ENCODE measurements at places on chromosomes 6 and 20.

GRCh38 chr6:112595841-112596240 lies 248.7 kb downstream of the RFPL4B start:
- no peak for DNase-seq

GRCh38 chr6:3750317-3751076 lies 1.0 kb downstream of the PXDC1 start:
- peak; percentile 18 for DNase-seq

GRCh38 chr6:71347119-71347518 lies 58.5 kb downstream of the OGFRL1 start:
- no peak for DNase-seq

DNA sequence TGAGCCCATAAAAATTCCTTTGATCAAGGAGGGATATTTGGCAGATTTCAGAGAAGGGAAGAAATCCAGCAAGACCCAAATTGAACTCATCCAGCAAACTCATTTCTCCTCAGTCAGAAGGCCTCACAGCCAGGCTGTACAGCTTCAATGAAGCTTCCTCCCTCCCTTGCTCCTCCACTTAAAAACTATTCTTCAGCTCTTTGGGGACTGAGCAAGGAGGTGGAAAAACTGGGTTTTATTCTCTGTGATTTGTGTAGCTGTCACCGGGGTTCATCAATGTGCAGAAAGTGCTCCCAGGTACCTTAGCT lies 158.7 kb upstream of the ZNF184 start:
- no peak for DNase-seq

DNA sequence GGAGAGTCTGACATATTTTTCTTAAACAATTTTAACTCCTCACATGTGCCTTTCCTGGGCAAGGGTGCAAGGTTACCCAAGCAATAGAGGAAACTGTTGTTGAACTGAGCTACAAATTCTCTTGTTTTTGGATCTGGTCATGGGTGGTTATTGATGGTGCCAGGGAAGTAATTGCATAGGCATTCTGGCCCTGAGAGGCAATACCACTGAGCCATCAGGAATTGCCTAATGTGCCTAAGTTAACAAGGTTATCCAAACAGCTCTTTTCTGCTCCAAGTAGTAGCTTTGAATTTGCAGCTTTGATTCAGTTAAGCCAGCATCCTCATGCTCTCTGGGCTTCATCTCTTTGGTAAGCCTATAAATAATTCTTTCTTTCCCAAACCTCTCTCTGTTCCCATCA lies 266.0 kb upstream of the BTBD3 start:
- DNase-seq: no peak

DNA sequence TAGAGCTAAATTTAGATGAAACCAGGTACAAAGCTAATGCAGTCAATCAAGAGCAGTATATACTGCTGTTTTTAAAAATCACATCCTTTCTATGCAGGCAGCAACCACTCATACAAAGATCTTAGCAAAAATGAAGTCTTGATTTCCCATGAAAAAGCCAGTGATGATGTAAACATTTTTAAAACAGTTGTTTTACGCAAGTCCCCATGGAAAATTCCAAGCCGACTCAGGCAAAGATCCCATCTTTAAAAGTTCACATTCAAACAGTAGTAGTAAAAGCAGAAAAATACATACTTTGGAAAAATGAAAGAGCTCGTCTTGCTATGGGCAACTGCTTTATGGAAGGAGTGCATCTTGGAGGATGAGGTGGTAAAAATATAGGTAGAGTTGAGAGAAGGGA lies 84.0 kb downstream of the RCAN2 start:
- DNase-seq: no peak

DNA sequence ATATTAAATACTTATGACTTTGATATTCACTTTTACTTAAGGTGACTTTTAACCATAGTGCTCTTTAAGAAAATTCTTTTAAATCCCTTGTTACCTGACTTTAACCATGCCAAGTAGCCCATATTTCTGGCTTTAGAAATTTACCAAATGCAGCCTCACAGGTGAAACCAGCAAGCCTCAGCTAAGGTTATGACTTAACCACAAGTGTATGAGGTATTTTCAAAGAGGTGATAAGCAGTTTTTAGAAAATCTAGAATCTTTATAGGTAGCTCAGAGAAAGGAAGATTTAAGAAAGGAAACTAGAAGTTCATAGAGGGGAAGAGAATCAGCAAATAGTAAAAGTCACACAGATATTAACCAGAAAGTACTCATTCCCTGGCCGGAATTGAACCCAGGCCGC lies 661.9 kb upstream of the GJE1 start:
- DNase-seq: no peak

GRCh38 chr6:159438106-159438505 lies 254.9 kb downstream of the SOD2 start:
- no peak for DNase-seq

- no peak for DNase-seq
Observed at GRCh38 chr20:1186367-1186991, 1.7 kb upstream of the TMEM74B start.

- no peak for DNase-seq
Observed at GRCh38 chr20:62487561-62488354, 12.0 kb upstream of the GATA5 start.

Measured in stimulated activated naive CD8-positive, alpha-beta T cell treated with anti-CD3 and anti-CD28 coated beads, Interleukin-15, Interleukin-2, amounts not matched to agents 100 U/mL and 50 U/mL, for 24 hours (primary cell).